ENCODE measurements at places on chromosomes 12 and 14.

DNA sequence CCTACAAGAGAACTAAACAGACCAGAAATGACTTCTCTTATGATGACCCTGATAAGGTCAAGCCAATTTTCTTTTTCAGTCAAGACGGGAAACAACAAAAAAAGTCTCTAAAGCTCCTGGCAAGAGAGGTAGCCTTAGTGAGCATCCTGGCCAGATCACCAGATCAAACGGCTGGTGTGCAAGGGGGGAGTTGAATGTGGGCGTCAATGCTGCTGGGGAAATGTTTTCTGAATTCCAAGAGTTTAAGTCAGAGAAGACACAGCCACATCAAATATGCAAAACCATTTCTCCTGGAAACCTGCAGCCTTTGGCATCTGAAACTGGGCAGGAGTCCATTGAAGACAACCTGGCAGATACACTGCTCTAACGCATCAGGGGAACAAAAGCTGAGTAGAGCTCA, 16.0 kb upstream of the SELPLG start:
- no peak for DNase-seq

- DNase-seq = no peak
Measured at GRCh38 chr12:96412431-96412830, 12.2 kb upstream of the CDK17 start.

DNA sequence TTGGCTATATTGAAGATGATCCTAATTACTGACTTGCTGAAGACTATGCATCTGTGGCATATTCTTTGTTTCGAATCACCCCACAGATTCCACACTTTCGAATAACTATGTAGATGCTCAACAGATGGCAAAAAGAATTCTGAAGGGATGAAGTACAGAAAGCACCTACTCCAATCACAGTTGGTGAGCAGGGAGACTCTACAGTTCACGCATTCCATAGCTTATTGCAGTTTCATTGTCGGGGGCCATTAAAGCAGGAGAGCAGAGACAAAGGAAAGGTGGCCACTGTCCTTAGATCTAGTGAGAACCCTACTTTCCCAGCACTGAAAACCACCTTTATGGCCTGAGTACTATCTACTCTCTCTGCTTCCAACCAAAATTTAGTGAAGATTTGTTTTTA, 191.9 kb downstream of the STXBP6 start:
- DNase-seq = no peak

DNA sequence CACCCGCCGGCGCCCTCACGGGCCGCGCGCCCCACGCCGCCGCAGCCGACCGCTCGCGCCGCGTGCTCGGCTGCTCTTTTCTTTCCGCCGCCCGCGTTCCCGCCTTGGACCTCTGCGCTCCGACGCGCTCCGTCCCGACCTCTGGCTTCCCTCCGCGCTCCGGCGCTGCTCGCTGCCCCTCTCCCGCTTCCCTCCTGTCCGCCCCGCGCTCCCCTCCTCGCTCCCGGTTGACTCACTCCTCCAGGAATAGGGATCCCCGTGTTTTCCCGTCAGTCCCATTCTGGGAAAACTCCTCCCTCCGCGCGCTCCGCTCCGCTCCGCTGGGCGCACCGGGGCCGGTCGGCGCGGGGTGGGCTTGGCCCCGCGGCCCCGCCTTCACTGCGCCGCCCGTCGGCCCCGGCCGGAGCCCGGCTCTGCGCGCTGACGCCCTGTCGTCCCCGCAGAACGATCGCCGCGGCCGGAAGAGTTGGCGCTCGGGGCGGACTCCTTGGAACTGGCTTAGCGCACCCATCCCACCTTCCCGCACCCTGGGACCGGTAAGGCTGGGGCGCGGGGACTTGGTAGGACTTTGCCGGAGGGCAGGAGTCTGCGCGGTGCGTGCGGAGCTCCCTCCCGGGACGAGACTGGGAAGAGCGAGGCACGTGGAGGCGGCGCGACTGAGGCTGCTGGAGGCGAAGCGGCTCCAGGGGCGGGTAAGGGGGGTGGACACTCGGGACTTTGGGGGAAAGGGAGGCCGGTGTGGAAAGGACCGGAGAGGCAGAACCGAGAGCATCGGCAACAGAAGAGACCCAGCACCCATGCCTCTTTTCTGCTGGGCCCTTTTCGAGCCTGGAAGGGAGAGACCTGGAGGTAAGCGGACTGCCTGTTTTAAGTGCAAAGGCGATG, 550 bp downstream of the TEAD4 start:
- no peak for DNase-seq

- DNase-seq = no peak
Measured at GRCh38 chr12:3032770-3033538, 44.2 kb upstream of the TSPAN9 start.

GRCh38 chr14:50006141-50006540, 110.2 kb downstream of the VCPKMT start:
- no peak for DNase-seq

GRCh38 chr12:92675092-92675865, 27.5 kb upstream of the PLEKHG7 start:
- DNase-seq = no peak

GRCh38 chr12:116939734-116940133, 29.0 kb downstream of the FBXW8 start:
- DNase-seq = no peak

GRCh38 chr14:50865391-50866076, 6.3 kb upstream of the ABHD12B start:
- DNase-seq = no peak

- no peak for DNase-seq
Measured at GRCh38 chr12:15710860-15711510, 78.2 kb downstream of the EPS8 start.

DNA sequence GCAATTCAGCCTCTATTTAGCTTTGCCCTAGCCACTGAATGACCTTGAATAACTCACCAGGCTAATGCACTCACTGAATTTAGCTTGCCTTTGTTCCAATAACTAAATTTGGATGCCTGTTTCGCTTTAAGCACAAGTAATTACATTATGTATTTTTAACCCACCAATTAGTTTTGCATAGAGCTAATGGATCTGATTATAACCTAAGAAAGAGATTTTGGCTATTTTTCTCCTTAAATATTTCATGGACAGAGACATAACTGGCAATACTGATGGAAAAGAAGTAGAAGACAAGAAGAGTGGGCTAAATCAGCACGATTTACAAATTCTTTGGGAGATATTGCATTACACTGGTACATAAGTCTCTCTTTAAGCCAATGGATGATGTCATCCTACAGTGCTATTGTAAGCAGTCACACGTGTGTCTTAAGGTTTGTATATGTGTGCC, 85.7 kb downstream of the AKAP6 start:
- DNase-seq = no peak

DNA sequence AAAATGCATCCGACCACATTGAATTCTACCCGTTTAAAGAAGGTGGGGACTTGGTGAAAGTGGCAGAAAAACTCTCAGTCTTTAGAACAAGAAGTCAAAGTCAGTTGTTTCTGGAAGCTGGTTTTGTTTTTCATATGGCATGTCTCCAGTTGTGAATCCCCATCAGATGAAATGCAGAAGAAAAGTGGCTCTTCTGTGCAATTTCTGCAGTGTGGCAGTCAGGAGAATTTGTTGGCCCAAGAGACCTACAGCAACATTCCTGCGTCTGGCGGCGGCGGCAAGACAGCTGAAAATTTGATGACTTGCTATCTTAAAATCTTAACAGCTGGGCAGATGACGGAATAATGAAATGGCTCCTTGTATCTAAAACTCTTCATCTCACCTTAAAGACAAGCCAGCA, 201.5 kb downstream of the FOXN3 start:
- no peak for DNase-seq

DNA sequence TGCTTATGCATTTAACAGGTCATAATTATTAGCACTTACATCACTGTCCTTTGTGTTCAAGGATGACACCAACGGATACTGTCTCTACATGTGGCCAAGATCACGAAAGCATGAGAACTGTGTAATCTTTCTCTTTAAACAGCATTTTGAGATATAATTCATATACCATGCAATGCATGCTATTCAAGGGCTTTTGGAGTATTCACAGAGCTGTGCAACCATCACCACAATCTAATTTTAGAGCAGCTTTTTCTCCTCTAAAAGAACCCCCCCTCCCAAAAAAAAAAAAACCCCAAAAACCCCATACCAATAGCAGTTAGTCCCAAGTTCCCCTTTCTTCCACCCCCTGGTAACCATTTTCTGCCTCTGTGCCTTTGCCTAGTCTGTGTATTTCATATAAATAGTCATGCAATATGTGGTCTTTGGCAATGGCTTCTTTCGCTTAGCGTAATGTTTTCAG, 60.6 kb downstream of the SPRING1 start:
- no peak for DNase-seq

GRCh38 chr14:69674546-69675244, 63.3 kb downstream of the SUSD6 start:
- DNase-seq = no peak

DNA sequence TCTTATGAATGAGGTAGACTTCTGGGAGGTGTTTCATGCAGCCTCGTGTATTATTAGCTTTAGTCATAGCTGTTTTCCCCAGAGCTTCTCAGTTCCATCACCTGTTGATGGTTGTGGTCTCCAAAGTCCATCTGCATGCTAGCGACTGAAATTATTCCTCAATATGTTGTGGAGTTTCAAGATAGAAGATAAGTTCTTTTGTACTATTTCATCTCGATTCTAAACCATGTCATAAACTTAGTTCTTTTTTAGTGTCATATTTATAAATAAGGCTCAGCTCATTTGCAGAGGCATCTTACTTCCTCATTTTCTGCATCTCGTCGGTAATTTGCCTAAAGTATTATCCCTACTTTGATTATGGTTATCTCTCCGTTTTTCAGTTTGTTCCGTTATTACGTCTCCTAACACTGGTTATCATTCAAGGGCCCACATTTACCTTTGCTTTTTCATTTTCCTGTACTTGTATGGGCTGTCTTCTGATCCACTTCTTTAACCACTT, 119.1 kb downstream of the ITPR2 start:
- no peak for DNase-seq

All from GM18507 (cell line).